Fibroblast of villous mesenchyme (primary cell): ENCODE measurements at places on chromosomes 4 and X. TPM values are rescaled to one million over a fixed set of nuclear protein-coding genes. Genes with fewer than 3 reads are reported as not detected.

Gene FGFR3
- total RNA-seq, result 0.32 and 0.86 TPM in 2 replicates

Gene ETDB
- not detected in 2 replicates for total RNA-seq

Gene NPY2R
- total RNA-seq, result not detected in 2 replicates

Gene TEC
- 0.32 and 0.43 TPM in 2 replicates for total RNA-seq

Gene CSAG3
- not detected in 2 replicates for total RNA-seq

Gene C4orf33
- 9.7 and 11.2 TPM in 2 replicates for total RNA-seq

Gene GPC4
- total RNA-seq, result 0.86 and 2.3 TPM in 2 replicates

Gene PUDP
- total RNA-seq, result 11.0 and 15.1 TPM in 2 replicates

Gene KIF4A
- total RNA-seq, result 8.1 and 10.8 TPM in 2 replicates

Gene EDA
- under 0.01 TPM in 1 of 2 replicates, not detected in the other for total RNA-seq

- DNase-seq, result no peak
These were observed 7.8 kb upstream of the RTL5 start for GRCh38 chrX:72139538-72139937.

DNA sequence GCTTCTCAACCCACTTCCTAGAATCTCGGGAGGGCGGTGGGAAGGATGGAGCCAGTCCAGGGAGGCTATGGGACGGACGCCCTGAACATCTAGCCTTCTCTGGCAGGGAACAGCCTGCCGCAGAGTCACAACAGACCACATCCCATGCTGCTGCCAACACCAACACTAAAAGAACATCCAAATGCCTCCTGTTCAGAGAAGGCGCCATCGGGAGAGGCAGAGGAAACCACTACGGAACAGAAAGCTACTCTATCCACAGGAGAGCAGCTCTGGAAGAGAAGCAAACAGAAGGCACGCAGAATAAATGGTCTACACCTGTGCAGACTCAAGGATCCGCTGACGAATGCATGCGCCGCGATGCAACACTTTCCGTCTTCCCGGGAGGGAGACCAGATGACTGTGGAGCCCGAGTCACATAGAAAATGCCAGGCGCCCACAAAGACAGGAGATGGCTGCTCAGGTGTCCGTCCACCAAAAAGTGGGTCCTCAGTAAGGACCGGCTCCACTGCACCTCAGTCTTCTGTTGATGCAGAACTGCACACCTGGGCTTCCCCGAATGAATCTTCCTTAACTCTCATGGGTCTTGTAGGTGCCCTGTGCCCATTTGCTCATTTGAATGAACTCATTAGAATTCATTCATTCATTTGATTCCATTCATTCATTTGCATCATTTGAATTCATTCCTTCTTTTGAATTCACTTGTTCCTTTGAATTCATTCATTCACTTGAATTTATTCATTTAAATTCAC, 217.5 kb downstream of the DHRSX start:
- DNase-seq, result no peak

DNA sequence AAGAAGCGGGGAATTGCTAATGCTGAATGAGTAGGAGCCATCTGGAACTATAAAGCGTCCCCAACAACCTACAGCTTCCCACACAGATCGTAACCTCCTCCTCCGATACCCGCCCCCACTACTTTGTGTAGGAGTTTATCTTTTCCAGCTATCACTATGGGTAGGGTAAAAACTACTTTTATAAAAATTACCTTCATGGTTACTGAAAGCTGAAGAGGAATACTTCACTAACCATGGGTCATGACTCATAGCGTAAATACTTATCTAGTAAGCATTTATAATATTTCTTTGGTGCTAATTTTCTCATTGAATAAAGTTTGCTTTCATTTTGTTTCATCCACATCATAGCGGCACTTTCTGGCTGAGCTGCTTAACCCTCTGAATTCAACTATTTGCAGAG, 79.4 kb upstream of the TNIP3 start:
- DNase-seq, result peak; percentile 9

GRCh38 chr4:160299608-160300007, 1196.7 kb downstream of the RAPGEF2 start:
- no peak for DNase-seq

DNA sequence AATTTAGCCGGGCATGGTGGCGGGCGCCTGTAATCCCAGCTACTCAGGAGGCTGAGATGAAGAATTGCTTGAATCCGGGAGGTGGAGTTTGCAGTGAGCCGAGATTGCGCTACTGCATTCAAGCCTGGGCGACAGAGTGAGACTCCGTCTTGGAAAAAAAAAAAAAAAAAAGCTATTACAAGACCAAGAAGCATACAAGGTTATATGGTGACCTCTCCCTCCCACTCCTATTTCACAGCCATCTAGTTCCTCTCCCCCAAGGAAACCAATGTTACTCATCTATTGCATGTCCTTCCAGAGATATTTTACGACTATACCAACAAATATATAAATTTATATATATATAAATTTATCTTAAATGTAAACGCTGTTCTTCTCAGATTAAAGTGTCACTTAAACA, 3.2 kb downstream of the SLC9A7 start:
- DNase-seq, result no peak

GRCh38 chrX:80812176-80812575, 2.5 kb upstream of the BRWD3 start:
- peak; percentile 33 for DNase-seq

- DNase-seq, result no peak
These were observed 321.7 kb downstream of the ANKRD50 start for GRCh38 chr4:124390861-124391260.

DNA sequence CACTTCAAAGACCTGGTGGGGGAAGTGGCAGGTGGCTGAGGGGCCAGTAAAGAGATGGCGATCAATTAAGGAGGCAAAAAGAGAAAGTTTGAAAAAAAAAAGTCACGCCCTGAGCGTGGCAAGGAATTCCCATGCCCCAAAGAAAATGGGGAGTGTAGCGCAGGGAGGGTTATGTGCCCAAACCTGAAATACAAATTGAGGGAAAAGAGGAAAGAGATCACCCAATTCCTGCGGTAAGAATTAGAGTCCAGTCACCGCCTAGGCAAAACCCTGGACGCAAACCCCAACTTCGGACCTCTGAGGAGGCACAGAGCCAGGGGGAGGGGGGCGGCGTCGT, 595 bp downstream of the ENOX2 start:
- DNase-seq, result no peak

DNA sequence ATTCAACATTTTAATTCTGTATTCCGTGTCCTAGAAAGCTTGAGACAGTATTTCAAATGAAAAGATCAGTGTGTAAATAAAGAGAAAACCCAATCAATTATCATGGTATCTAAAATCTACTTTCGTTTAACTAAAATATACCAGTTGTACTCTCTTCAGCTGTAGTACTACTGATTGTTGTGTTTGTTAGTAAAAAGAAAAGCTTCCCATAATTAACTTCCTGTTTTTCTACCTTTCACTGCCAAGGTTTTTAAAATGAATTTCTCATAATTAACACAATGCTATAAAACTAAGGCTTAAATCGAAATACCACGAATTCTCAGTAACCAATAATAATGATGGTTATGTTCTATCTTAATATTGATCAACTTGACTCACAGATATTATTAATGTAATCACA, 37.4 kb downstream of the PPP3CA start:
- DNase-seq, result no peak

- DNase-seq, result peak; percentile 46
These were observed 162.4 kb downstream of the WDFY3 start for GRCh38 chr4:84804136-84804535.

DNA sequence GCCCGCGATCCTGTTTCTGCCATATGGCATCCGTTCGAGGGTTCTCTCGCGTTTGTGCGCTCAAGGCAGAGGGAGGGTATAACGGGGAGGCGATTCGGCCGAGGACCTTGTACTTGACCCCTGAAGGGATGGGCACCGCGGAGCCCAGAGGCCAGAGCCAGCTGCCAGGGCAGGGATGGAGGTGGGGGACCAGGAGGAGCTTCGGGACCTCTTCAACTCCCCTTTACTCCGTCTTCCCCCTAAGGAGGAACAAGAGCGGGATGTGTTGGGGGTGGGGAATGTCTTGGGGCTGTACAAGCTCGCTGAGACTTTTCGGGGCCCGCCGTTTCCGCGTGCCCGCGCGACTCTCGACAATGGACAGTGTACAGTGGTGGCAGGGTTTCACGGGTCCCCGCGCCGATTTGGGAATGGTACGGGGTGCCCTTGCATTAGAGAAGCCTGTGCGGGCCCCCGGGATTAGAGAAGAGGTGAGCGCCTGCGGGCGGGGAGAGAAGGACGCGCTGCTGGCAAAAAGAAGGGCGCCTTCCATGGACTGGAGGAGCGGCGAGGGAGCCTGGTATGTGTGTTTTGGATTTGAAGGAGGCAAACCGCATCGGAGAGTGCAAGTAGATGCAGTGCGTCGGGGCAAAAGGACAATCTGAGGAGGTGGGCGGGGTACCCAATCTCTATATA, 760 bp downstream of the UGT8 start:
- peak; percentile 4 for DNase-seq

GRCh38 chr4:93289831-93290230, 538.7 kb upstream of the ATOH1 start:
- DNase-seq, result no peak

DNA sequence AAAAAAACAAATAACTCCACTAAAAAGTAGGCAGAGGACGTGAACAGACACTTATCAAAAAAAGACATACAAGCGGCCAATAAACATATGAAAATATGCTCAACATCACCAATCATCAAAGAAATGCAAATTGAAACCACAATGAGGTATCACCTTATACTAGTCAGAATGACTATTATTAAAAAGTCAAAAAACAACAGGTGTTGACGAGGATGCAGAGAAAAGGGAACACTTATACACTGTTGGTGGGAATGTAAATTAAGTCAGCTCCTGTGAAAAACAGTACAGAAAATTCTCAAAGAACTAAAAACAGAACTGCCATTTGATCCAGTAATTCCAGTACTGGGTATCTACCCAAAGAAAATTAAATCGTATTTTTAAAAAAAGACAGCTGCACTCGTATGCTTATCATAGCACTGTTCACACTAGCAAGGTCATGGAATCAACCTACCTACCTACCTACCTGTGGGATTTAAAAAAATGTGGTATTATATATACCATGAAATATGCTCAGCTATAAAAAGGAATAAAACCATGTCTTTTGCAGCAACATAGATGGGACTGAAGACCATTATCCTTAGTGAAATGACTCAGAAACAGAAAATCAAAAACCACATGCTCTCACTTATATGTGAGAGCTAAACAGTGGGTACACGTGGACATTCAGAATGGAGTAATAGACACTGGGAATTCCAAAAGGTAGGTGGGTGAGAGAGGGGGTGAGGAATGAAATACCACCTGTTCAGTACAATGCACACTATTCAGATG, 24.8 kb upstream of the PTPN13 start:
- no peak for DNase-seq

- no peak for DNase-seq
These were observed at the start of gene CSN1S1 for GRCh38 chr4:69930768-69931167. Gene CSN1S1 (plus strand): TSS chr4:69931068. CDS start chr4:69932556, 1,488 bp downstream.

GRCh38 chrX:2342874-2343273, 157.9 kb downstream of the DHRSX start:
- peak; percentile 93 for DNase-seq

GRCh38 chr4:184960505-184960971, 57.8 kb upstream of the HELT start:
- no peak for DNase-seq

- DNase-seq, result peak; percentile 86
These were observed 3.4 kb upstream of the HOPX start for GRCh38 chr4:56684320-56685050.

- no peak for DNase-seq
These were observed 34.2 kb downstream of the RAI2 start for GRCh38 chrX:17826609-17827496.

DNA sequence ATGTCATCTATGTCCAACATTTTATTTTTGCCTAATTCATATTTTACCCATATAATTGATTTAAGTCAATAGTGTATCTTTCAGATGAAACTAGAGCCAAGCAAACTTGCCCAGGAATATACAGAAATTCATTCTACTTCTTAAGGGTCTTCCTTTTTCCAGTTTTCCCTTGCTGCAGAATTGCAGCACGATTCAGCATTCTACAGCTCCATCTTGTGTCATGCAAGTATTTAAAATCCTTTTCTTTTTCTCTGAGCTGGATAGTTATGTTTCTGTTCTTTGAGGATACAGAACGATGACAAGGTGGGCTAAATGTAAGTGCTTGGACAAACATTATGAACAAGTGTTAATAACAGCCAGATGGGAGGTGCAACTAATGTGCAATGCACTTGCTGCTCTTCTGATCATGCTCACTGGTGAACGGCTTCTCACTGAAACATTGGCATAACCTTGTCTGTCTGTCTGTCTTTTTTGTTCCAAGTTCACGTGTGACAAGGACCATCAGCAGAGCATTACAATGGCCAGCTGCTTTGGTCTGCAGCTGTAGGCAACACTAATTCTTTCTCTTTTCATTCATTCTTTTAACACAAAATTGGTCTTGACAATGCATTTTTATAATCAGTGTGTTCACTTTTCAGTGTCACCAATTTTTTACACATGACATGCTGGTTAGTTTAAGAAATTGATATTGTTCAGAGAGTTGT, 1821.7 kb downstream of the ARAP2 start:
- DNase-seq, result peak; percentile 12

DNA sequence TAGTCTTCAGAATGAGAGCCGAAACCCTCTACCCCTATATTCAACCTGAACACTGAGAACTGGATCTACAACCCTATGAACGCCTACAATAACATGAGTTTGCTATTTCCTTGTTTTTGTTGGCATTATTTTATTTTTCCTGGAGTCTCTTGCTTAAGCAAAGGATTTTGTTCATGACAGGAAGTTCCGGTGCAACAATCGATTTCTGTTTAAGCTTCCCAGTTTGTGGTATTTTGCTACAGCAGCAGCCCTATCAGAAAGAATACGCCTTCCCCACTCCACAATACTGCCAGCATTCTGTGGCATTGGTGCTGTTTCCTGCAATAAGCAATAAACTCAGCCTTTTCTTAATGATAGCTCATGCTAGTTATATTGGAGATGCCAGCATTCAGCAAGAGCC, 60.9 kb downstream of the NPY5R start:
- no peak for DNase-seq

GRCh38 chr4:176150356-176150682, 45.1 kb downstream of the SPATA4 start:
- peak; percentile 51 for DNase-seq

- DNase-seq, result peak; percentile 22
These were observed 191.0 kb downstream of the CCSER1 start for GRCh38 chr4:90318193-90318592.

- peak; percentile 8 for DNase-seq
These were observed 16.2 kb downstream of the POU4F2 start for GRCh38 chr4:146654687-146655520.

DNA sequence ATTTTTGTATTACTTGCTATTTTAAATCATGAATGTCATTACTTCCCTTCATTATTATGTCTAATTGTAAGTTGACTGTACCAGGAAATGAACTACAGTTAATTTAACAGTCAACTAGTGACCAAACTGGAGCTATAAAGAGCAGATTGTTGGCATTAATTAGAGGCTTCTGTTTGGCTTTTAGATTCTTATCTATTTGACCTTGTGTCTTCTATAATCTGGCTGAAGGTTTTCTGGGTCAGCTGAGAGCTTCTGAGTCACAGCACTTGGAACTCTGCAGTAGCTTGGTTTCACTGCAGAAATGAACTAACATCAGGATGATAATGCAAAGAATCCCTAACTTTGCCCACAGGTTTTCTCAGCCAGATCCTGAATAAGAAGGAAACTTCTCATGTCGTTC, 169.2 kb upstream of the LEF1 start:
- peak; percentile 79 for DNase-seq
